ENCODE measurements at places on chromosomes 4 and X.

DNA sequence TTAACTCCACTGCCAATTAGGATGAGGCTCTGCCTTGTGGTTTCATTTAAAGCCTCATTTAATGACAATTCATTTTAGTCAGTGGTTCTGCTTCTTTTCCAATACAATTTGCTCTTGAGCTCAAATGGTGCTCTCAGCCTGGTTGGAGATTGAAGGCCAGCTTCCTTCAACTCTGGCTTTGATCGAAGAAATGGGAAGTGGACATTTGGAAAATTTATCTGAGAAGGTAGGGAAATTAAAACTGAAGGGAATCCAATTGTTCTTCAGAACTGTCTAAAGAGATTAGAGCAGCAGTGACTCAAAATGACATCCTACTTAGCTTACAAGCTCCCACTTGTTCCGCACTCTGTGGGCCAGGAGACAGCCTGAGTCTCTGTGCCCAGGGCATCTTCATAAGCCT lies 206.8 kb downstream of the SMARCA1 start:
- DNase-seq = no peak

GRCh38 chr4:8721621-8722020 lies 129.1 kb downstream of the CPZ start:
- DNase-seq = no peak

GRCh38 chr4:8909548-8909947 lies 37.9 kb upstream of the HMX1 start:
- peak; percentile 58 for DNase-seq

- no peak for DNase-seq
Observed at GRCh38 chr4:103400405-103400804, 202.3 kb upstream of the CENPE start.

GRCh38 chr4:31146366-31146765 lies 426.2 kb downstream of the PCDH7 start:
- no peak for DNase-seq

DNA sequence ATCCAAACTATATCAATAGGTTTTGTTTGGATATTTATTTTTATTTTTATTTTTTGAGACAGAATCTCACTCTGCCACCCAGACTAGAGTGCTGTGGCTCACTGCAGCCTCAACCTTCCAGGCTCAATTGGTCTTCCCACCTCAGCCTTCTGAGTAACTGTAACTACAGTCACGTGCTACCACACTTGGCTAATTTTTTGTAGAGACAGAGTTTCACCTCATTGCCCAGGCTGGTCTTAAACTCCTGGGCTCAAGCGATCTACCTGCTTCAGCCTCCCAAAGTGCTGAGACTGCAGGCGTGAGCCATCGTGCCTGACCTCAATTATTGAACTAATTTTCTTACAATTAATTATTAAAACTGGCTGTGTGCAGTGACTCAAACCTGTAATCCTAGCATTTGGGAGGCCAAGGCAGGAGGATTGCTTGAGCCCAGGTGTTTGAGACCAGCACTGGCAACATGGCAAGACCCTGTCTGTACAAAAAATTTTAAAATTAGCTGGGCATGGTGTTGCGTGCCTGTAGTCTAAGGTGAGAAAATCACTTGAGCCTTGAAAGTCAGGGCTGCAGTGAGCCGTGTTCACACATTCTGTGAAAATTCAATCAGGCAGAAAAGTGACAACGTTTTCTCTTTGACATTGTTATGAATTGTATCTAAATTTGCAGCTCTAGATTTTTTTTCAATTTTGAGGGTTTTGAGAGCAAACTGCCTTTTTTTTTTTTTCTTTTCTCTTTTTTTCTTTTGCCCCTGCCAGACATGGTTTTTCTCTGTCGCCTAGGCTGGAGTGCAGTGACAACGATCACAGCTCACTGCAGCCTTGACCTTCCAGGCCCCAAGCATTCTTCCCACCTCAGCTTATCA lies 66.0 kb downstream of the UBE2K start:
- no peak for DNase-seq

GRCh38 chr4:118037955-118038354 lies 3.7 kb downstream of the NDST3 start:
- no peak for DNase-seq

- no peak for DNase-seq
Observed at GRCh38 chr4:78691334-78691754, 84.8 kb upstream of the BMP2K start.

DNA sequence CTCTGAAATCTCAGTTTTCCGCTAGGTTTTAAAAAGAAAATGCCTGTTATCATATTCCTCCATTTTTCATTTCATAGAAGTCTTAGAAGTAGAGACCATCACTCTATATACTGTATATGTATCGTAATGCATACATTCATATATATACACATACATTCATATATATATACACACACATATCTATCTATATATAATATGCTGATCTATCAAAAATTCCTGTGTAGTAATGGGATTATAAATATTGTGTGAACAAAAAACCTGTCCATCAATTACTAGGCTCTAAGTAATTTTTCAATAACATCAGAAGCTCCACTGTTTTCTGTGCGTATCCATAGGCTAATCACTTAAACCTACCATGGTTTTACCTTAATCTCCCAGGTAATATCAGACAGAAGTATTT lies 150.2 kb downstream of the DCHS2 start:
- no peak for DNase-seq

DNA sequence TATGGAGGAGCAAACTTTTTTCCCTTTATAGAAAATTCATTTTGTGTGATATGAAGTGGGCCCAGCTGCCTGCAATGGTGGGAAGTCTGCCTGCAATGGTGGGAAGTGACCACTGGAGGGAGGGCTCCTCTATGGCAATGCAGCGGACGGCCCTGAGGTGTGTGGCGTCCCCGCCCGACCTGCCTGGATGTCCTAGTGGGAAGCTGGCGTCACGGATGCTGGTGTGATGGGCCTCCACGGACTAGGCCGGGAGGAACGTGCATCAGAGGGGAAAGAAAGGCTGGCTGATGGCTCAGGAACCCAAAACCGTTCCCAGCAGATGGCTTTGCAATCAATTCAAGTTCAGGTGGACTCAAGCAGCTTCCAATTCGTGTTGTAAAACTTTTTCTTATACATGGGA lies 177.9 kb downstream of the AFAP1 start:
- peak; percentile 51 for DNase-seq

DNA sequence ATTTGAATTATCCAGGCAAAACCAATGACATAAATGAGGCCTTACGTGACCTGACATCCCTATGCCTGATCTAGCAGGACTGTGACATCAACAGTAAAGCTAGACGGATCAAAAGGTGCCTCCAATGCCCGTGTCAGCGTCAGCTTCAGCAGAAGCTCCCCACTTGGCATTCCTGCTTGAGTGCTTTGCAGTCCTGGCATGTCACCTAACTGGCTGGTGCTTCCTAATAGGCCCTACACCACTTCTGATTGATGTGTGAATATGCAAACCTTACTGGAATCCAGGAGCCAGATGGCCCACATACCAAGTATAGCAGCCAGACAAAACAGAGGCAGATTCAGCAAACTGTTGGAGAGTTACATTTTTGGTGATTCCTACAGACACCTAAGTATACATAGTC lies 224.2 kb downstream of the DMD start:
- DNase-seq = no peak

GRCh38 chr4:10061650-10062415 lies 40.5 kb upstream of the SLC2A9 start:
- DNase-seq = no peak

- no peak for DNase-seq
Observed at GRCh38 chr4:185587030-185587426, 51.7 kb upstream of the PDLIM3 start.

GRCh38 chr4:75892508-75892907 lies 9.7 kb downstream of the PPEF2 start:
- DNase-seq = no peak

Measured in Daoy (cell line).